ENCODE measurements at places on chromosomes 3 and 15.

GRCh38 chr15:99416191-99417188 is 149.3 kb upstream of the MEF2A start:
- no peak for DNase-seq

DNA sequence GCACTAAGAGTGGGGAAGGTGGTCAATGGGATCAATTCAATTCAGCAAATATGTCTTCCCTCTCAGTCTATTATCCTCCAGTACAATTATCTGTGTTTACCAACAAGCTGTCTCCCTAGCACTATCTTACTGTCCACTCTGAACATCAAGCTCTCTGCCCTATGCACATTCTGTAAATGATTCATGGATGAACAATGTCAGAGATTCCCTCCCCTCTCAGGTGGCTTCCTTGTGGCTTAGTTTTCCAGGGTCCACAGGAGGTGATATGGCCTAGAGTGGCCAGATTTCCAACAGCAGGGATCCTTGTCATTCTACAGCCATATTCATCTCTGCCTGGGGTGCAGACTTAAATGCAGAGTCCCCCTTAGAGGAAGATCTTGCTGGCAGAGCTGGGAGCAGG is 225.1 kb downstream of the UACA start:
- no peak for DNase-seq

DNA sequence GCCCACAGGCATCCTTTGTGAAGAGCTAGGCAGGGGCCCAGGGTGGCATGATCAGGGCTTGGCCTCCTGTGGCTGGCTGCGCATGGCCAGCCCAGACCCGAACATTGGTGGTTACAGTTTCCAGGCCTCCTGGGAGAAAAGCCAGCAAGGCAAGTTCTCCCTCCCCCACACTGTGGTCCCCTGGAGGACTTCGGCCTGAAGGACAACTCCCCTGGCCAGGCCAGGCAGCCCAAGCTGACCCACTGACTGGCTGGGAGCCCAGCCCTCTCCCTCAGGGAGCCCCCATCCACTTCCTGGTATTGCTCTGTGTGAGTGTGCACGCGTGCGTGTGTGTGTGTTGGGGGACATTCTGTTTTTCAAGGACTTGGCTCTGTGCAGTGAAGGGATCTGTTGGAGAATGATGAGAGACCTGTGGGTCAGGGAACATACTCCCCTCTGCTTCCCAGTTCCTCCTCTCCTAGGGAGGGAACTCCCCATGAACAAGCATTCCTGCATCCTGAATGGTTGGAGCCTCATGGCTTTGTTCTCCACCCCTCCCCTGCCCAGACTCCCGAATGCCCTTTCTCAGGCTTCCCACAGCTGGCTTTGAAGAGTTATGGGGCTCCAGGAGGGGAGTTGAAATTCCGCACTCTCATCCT is 29.5 kb downstream of the CORO2B start:
- no peak for DNase-seq

- no peak for DNase-seq
These were observed 36.1 kb upstream of the EPHB3 start for GRCh38 chr3:184525337-184526087.

DNA sequence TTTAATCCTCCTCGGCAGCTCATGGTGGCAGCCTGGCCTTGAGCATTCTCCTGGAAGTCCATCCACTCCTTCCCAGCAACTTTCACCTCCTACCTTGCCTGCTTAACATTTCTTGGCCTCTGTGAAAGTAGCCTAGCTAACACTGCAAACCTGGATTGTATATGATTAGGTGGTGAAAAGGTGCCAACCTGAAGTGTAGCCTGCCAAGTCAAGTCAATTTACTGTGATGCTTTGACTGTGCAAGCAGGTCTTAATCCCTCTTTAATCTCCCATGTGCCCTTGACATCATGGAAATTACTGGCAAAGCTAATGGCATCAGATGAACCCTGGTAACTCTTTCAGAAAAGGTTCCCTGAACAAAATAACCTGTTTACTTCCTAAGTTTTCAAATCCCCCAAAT is 169.7 kb upstream of the NR2F2 start:
- no peak for DNase-seq

DNA sequence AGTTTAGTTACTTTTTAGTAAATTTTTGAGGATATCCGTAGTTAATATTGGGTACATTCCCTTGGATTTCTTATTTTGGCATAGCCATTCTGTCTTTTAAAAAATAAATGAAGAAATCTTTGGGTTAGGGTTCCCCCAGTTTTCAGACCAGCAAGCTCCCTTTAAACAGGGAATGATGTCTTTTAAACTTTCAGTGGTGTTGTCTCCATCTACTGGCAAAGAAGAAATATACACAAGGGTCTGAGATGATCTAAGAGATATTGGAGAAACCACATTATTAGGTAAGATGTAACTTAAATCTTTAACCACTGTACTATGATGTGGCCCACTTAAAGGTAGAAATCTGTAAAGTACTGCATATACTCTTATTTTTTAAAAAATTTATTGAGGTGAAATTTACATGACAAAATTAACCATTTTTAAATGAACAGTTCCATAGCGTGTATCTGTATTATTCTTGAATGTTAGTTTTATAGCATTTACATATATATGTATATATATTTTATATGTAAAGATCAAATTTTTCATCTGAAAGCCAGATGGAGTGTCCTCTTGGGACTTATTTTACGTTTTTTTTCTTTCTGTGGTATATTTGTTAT is 35.1 kb upstream of the EIF3J start:
- DNase-seq = no peak

DNA sequence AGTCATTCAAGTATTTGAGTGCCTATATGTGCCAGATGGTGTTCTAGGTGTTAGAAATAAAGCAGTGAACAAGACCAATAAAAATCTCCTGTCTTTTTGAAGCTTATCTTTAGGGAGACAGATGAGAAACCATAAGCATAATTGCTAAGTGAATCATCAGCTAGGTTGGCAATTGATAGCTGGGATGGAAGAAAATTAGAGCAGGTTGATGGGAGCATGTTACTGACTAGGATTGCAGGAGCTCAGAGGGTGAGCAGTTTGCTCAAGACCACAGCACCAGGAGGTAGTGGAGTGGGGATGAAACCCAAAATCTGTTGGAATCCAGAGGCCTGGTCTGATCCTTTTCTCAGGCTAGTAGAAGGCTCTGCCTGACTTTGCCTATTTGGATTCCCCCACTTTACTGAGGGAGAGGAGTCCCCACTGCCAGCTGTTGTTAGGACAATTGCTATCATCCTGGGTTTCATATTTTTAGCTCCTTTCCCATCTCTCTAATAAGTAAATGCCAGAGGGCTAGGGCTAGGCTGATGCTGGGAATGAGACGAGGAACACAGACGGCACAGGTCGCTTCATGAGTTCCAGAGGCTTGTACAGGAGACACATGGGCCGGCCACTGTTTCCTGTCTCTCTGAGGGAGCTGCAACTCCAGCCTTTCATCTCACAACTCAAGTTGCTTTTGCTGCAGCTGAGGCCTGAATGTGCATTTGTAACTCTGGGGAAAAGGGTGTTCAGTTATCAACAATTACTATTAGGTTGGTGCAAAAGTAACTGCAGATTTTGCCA is 102.9 kb downstream of the CACNA1D start:
- DNase-seq = no peak

- no peak for DNase-seq
These were observed 4.6 kb upstream of the SMCO1 start for GRCh38 chr3:196519718-196520082.

- no peak for DNase-seq
These were observed 362.2 kb upstream of the SLCO3A1 start for GRCh38 chr15:91491101-91491950.

DNA sequence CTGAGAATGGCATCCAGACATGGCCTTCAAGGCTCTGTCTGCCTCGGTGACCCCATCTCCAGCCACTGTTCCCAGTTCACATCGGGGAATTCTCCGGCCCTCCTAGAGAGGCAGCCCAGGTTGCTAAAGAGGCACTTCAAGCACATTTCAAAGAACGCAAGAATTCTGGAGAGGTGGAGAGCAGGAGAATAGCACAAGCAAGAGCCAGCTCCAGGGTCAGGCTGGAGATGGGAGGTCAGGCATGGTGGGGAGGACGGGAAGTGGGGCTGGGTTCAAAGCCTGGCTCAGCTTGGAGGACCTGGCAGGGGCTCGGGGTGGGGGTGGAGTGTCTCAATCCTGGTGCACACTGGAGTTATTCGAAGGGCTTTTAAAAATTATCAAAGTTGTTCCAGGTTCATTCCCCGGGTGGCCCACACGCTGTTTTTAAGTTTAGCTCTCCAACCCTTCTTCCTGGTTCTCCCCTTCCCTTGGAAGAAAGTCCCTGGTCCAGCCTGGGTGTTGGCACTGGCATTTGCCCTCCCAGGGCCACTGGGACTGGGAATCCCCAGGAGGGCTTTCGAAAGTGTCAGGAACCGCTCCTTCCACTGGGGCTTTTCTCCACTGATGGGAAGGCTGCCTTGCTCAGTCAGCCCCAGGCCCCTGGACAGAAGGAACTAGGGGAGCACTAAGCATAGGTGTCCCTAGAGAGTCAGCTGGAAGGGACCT is 35.8 kb downstream of the ZNF710 start:
- no peak for DNase-seq

DNA sequence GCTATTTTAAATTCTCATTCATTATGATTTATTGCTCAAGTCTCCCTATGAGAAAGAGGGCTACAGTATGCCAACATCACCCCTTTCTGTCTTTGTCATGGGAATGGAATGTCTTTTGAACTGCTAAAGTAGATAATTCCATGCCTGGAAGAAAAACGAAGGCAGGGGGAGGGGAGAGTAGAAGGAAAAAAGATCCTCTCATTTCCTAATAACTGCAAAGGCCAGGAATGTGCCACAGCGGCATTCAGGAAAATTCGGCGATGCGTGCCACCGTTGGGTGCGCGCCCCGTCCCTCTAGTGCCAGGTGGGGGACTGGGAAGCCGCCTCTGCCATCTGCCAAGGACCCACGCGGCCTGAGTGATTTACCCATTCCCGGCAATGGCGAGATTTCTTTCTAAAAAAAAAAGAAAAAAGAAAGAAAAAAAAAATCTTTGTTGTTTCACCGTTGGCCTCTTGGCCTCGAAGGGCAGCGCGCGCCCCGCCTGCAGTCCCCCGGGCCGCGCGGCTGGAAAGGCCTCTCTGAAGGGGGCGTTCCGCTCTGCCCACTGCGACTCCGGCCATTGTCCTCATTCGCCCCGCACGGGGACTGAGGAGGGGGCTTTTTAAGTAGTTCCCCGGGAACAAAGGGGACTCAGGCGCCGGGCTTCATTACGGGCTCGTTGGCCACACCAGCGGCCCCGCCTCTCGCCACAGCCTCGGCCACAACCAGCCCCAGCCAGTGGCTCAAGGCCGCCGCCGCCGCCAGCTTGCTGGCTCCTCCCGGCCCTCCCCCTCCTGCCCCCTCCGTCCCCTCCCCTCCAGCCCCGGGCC is 54.5 kb downstream of the CPN2 start:
- DNase-seq = no peak

DNA sequence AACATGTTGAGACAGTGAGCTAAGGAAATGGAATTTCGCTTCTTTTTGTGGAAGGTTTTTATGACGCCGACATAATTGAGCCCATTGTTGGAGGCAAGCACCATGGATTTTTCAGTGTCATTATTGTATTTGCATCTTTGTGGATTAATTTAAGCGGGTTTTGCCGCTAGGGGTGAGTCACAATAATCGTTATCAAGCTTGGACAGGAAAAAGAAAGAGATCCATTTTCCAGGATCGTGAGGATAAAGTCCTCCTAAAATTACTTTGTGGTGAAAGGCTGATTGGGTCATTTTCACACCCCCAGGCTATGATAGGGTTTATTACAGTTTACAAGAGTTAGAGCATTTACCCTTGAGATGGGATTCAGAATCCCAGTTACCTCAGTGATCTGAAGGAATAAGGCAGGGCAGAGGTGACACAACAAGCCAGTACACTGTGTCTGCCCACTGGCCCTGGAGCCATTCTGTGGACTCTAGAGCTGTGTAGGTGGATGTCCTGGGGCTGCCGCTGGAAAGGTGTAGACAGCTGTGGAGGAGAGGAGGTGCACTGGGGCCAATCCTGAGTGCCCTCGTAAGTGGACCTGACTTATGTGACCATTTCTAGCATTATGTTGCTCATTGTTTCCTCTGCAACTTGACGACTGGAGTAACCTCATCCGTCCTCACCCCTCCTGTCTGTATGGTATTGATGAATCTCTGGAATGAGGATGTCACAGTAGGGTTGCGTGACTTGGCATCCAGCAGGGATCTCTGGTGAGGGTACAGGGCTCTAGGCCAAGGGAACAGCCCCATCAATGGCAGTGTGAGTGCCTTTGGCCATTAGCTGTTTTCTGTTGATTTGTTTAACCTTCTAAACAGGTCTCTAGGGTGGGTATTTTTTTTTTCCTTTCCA is 370.1 kb downstream of the LRTM1 start:
- no peak for DNase-seq

GRCh38 chr3:163196815-163197374 is 1700.3 kb downstream of the OTOL1 start:
- DNase-seq = no peak

DNA sequence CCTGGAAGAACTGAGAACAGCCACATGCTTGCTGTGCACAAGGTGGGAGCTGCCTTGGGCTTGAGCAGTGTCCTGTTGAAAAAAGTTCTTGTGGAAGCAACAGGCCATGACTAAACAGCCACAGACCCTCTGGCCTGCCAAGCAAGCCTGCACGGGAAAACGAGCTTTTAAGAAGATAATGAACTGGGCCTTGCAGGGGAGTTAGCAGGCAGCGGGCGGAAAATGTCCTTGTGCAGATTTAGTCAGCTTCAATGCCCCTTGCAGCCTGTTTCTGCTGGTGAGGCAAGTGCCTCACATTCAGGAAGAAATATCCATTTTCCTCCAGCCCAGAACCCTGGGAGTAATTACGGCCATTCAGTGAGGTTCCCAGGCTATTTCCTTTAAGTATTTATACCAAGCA is 126.2 kb upstream of the KLHL25 start:
- no peak for DNase-seq

GRCh38 chr3:141998669-141999290 is 122.3 kb downstream of the ATP1B3 start:
- no peak for DNase-seq

GRCh38 chr3:48434591-48435222 is 4.8 kb upstream of the PLXNB1 start:
- no peak for DNase-seq

DNA sequence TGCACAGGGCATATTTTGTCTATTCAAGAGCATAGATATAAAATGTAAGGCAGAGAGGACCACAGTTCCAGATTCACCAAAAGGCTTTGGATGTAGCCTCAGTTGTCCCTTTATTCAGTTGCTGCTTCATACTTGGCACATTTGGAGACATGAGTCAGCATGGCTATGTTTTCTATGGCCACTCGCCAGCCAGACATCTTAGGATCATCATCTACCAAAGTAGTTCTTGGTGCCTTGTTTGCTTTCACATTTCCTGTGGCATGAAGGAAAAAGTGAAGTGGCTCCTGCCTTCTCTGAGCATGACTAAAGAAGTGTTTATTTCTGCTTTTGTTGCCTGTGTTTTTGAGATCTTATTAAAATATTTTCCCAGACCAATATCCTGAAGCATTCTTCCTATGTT is 7.2 kb downstream of the SUSD5 start:
- no peak for DNase-seq

DNA sequence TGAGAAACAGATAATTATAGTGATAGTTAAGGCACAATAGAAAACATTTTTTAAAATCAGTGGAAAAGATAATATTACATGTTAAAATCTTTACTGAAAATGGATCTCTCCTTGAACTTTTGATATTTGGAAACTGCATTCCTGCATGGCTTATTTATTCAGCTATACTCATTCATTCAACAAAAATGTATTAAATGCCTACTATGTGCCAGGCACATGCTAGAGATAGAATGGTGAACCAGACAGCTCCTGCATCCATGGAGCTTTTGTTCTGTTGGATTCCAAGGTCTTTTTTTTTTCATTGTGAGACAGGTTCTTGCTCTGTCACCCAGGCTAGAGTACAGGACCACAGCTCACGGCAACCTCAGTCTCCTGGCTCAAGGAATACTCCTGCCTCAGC is 4.5 kb downstream of the PXK start:
- DNase-seq = no peak

All from activated CD4-positive, alpha-beta T cell treated with anti-CD3 and anti-CD28 coated beads for 1 hour (primary cell).